Natural killer cell treated with Interleukin-12 subunit alpha and Interleukin-12 subunit beta and Interleukin-15 and Interleukin-18, amount 100 ng/mL, for 72 hours (primary cell): ENCODE measurements at places on chromosomes 1 and 21. TPM values are rescaled to one million over a fixed set of nuclear protein-coding genes. Genes with fewer than 3 reads are reported as not detected.
A peak's percentile ranks its signal among the peaks of the same experiment; 100 is the strongest.

DNA sequence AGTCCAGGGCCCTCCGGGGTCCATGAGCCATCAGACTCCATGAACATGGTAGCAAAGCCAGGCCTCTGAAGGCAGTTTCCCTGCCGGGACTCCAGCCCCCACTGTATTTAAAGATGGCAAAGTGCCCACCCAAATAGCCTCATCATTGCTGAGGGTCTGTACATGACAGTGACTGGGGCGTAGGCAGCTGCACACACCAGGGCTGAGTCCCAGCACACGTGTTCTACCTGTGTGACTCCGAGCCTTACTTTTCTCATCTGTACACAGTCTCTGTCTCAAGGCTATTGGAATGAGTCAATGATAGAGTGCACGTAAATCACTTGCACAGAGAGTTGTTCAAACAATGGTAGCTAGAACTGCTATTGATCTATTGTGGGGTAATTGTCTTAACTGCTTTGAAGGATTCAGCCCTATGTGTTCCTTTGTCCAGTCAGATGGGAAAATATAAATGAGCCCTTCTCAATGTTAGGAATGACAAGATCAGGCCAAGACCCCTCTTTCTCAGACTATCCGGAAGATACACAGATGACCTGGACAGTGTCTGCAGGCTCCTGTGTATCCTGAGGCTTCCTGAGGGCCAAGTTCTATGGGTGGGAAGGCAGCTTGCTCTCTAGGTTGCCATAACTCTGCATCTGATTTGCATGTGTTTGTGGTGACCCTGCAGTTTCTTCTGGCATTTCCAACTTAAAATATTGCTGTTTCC is 48.9 kb downstream of the RASSF5 start:
- H3K27me3 ChIP-seq = no peaks in the 10 kb centered on the region

- no peak for DNase-seq
- peaks cover 12% of the 10 kb centered on the region for H3K4me1 ChIP-seq
- no peaks in the 10 kb centered on the region for H3K36me3 ChIP-seq
- H3K27me3 ChIP-seq = no peaks in the 10 kb centered on the region
- H3K27ac ChIP-seq = no peak overlapping the region
- no peak overlapping the region for H3K4me3 ChIP-seq
These were observed 73.2 kb downstream of the DISC1 start for GRCh38 chr1:231699784-231700183.

GRCh38 chr1:239550178-239550577 is 163.8 kb downstream of the CHRM3 start:
- DNase-seq = no peak
- peaks cover 19% of the 10 kb centered on the region for H3K4me1 ChIP-seq
- H3K27ac ChIP-seq = no peak overlapping the region
- H3K4me3 ChIP-seq = no peak overlapping the region
- no peaks in the 10 kb centered on the region for H3K27me3 ChIP-seq

- no peaks in the 10 kb centered on the region for H3K36me3 ChIP-seq
- H3K27me3 ChIP-seq = peaks cover 33% of the 10 kb centered on the region
These were observed 150.9 kb downstream of the PTPRU start for GRCh38 chr1:29387210-29387609.

- H3K27me3 ChIP-seq = peaks cover 50% of the 10 kb centered on the region
- H3K4me3 ChIP-seq = peak within 1 kb of the TSS; percentile 68
- DNase-seq = no peak
- H3K36me3 ChIP-seq = peaks cover 23% of the 10 kb centered on the region
These were observed at the start of gene HMCN1 for GRCh38 chr1:185733818-185734735. Gene HMCN1, plus strand, starts transcription at chr1:185734391. Its CDS starts 389 bp downstream, at chr1:185734780.

DNA sequence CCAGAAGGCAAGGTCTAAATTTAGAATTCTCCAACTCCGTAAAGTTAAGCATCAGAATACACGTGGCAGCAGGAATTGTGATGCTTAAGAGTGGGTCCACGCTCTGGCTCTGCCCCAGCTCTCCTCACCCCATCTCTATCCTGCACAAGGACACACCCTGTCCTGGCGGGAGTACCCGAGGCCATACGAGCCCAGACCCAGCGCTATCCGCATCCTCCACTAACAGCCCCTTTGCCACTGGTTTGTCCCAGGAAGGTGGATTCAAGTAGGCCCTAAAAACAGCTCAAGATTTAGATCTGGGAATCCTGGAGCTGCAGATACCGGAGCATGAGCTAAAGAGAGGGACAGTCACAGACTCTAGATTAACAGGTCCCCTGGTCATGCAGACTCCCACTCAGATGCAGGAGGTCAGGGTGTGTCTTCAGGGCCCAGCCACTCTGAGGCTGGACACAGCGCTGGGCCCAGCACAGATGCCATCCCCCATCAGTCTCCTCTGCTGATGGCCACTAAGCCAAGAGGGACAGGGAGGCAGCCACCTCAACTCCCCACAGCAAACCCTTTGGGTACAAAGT is 393.3 kb downstream of the NPHP4 start:
- no peaks in the 10 kb centered on the region for H3K4me1 ChIP-seq
- no peak for DNase-seq
- no peak overlapping the region for H3K4me3 ChIP-seq
- H3K27ac ChIP-seq = no peak overlapping the region

ANGPTL7 gene
- total RNA-seq = not detected

RGS18 gene
- total RNA-seq = 4.0 TPM
